ENCODE measurements at places on chromosomes 5 and 9. TPM values are rescaled to one million over a fixed set of nuclear protein-coding genes. Genes with fewer than 3 reads are reported as not detected.

- DNase-seq, result no peak
Observed at GRCh38 chr5:45042283-45042682, 233.5 kb downstream of the MRPS30 start.

GRCh38 chr9:38226491-38226951, 157.5 kb upstream of the SHB start:
- no peak for DNase-seq

NAIF1 gene
- 11.8 TPM for polyA plus RNA-seq

DNA sequence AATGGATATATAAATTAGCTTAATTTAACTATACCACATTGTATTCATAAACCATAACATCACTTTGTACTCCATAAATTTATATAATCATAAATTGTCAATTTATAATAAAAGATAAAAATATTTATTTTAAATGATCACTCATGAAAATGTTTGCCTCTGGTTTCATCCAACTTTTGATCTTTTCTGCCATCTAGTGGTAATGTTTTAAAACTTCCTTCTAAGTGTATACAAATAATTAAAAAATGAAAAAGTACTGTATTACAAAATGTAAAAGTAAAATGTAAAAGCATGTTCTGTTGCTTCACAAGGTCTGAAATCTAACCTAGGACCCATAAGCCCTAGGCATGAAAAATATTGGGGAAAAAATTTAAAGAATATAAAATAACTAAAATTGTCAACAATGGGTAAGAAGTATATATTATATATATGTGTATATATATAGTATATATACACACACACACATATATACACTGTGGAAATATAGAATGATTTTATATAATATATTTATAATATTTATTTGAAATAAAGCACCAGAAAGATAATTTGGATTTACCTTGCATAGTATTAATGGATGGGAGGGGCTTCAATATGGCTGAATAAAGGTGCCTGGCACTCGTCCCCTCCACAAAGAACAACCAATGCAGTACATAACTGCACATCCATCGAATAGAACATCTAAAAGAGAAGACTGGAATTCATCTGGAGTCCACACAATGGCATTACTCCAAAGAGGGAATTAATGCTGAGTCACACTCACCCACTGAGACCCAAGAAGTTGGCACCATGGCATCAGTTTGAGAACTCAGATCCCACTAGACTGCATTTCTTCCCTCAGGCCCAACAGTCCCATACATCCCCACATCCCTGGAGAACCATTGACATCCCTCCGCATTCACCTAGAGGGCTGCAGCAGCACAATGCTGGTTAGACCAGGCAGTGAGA, 32.5 kb downstream of the ANXA1 start:
- peak; percentile 20 for DNase-seq

GRCh38 chr9:19493876-19494275, 85.1 kb downstream of the ACER2 start:
- DNase-seq, result no peak

SMIM33 gene
- polyA plus RNA-seq, result not detected

- no peak for DNase-seq
Observed at GRCh38 chr5:35877655-35878054, 21.0 kb downstream of the IL7R start.

DNA sequence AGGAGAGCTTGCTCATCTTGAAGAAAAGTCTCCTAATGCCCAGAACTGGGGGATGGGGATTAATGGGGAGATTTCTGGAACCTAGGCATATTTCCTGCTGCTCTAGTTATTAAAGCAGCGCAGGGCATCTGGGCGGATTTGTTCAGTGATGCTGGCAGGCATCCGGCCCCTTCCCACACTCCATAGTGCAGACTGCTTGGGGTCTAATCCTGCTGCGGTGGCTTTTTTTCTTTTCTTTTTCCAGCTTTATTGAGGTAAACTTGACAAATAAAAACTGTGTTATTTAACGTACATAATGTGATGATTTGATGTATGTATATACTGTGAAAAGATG, 30.7 kb downstream of the PPARGC1B start:
- no peak for DNase-seq

- no peak for DNase-seq
Observed at GRCh38 chr9:126550891-126551351, 62.8 kb upstream of the LMX1B start.

GRCh38 chr9:107637421-107638420, 148.2 kb upstream of the KLF4 start:
- peak; percentile 91 for DNase-seq

DNA sequence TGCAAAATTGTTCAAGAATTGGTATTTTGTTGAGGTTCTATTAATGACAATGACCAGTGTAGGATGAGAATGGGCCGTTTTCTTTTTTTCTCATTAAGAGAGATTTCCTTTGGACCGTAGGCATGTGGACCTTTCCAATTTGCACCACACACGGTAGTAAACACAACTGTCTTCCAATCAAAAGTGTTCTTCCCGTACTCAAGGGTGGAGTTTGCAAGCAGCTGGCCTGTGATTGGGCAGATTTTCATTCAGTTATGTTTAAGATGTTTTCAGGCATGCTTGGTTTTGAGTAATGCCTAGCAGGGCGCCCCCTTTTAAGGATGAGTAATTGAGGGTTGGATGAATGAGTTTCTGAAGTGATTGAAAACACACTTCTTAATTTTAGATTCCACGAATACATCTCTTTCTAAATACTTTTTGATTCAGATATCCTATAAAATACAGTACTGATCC, 2.5 kb downstream of the KDM3B start:
- DNase-seq, result peak; percentile 62

UNC5A gene
- 0.34 TPM for polyA plus RNA-seq

GRCh38 chr9:80496901-80497556, 925.3 kb downstream of the TLE4 start:
- no peak for DNase-seq

DRD1 gene
- polyA plus RNA-seq, result 0.01 TPM

FOXI1 gene
- polyA plus RNA-seq, result 5.2 TPM

DNA sequence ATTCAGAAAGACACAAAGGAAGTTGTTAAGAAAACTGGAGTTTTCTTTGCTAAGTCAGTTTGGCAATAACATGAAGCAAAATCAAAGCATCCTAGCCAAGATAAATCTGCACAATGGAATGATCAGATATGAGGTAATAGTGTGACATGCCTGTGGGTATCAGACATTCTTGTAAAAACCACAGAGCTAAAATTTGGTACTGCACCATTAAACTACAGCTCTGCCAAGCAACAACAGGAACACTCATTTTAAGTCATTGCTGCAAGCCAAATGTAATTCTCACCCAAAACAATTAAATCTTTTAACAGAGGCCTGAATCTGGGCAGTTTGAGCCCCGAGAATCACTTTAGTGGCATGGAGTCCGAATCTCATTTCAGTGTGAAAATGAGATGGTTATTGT, 96.6 kb downstream of the VCAN start:
- no peak for DNase-seq

- DNase-seq, result peak; percentile 53
Observed at GRCh38 chr9:78121488-78121887, 89.9 kb upstream of the GNAQ start.

HSD17B4 gene
- polyA plus RNA-seq, result 180 TPM

- no peak for DNase-seq
Observed at GRCh38 chr9:3332802-3333201, 193.0 kb downstream of the RFX3 start.

GRCh38 chr5:148374690-148375360, 8.9 kb upstream of the FBXO38 start:
- peak; percentile 23 for DNase-seq

- DNase-seq, result no peak
Observed at GRCh38 chr9:36237230-36237629, 21.0 kb downstream of the GNE start.

GRCh38 chr5:181222630-181223057, 437 bp upstream of the TRIM41 start:
- DNase-seq, result no peak

- no peak for DNase-seq
Observed at GRCh38 chr9:123318961-123319421, 37.0 kb upstream of the CRB2 start.

BARHL1 gene
- polyA plus RNA-seq, result not detected

GRCh38 chr5:88954511-88954910, 71.5 kb upstream of the MEF2C start:
- no peak for DNase-seq

GRCh38 chr5:78699552-78700153, 51.1 kb upstream of the LHFPL2 start:
- no peak for DNase-seq

SLC6A18 gene
- 3.4 TPM for polyA plus RNA-seq

- no peak for DNase-seq
Observed at GRCh38 chr9:72995131-72996024, 42.5 kb upstream of the ALDH1A1 start.

GRCh38 chr5:148209151-148209770, 6.4 kb downstream of the SPINK6 start:
- no peak for DNase-seq

All from renal pelvis (tissue), 12 donors.